ENCODE measurements at places on chromosomes 4 and X.
A peak's percentile ranks its signal among the peaks of the same experiment; 100 is the strongest.

GRCh38 chr4:2303686-2304320 is 41.9 kb upstream of the MXD4 start:
- no peak for DNase-seq

DNA sequence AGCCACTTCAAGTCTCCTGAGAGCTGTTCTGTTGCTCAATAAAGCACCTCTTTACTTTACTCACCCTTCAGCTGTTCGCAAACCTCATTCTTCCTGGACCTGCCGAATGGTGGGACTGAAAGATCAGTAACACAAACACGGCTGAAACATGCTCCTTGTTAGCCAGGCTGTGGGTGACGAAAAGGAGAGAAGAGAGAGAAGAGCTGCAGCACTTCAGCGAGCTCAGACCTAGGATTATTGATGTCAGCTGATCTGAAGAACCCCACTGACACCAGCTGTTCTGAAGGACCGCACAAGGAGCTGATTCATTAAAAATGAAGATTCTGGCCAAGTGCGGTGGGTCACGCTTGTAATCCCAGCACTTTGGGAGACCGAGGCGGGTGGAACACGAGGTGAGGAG is 2020.0 kb upstream of the ADGRL3 start:
- no peak for DNase-seq

- DNase-seq = peak; percentile 19
Measured at GRCh38 chrX:9379697-9380551, 84.9 kb upstream of the TBL1X start.

GRCh38 chr4:78644744-78645330 is 93.3 kb downstream of the ANXA3 start:
- no peak for DNase-seq

DNA sequence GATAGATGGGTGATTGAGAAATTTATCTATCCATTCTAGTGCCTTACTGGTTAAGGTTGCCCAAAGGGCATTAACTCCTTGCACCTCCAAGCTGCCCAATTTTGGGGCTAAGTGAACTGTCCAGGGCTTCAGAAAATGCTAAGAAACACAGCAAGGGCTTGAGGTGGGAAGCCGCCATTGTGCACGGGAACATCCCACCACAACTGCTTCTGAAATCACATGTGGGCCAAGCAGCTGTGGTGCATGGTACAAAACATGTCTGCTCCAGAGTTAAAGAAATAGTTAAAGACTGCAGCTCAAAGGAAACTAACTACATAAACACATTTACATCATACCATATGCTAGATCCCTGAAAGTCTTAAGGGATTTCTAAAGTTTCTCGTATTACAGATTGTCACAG is 144.3 kb upstream of the NDST3 start:
- DNase-seq = no peak

DNA sequence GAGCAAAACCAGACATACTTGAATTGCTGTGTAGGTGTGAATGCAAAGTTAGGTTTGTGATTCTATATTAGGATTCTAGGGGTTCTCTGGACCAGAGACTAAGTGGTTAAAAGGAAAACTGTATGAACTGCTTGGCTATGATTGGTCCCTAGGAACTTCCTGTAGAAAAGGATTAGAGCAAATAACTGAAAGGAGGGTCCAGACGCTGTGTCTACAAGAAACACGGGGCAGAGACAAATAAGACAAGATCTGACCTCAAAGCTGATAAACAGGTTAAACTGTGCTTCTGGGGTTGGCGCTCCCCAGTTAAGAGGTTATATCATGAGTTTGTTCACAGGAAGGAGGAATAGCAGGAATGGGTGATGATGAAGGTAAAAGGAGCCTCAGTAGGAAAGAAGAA is 183.6 kb downstream of the MGST2 start:
- DNase-seq = no peak

- no peak for DNase-seq
Measured at GRCh38 chrX:122567911-122568310, 616.2 kb upstream of the GRIA3 start.

DNA sequence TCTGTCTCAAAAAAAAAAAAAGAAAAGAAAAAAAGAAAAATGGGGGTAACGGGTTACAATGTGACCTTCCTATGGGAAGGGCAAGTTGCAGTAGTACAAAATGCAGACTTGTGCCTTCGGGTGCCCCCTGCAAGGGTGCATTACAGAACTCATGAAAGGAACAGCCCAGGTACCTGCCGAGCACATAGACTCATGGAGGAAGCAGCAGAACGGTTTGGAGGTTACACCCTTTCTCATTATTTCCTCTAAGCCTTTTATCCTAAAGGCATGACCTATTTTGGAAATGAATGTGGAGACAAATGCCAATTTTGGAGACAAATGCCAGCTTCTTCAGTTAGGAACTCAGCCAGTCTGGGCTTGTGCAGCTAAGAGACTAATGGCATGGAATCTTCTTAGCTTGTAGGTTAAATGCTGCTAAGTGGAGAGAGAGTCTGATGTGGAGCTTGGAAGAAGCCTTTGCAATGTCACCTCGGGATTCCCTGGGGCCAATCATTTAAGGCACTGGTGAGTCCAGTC is 44.1 kb upstream of the PRKX start:
- no peak for DNase-seq

GRCh38 chr4:108371282-108371681 is 202.6 kb upstream of the LEF1 start:
- no peak for DNase-seq

DNA sequence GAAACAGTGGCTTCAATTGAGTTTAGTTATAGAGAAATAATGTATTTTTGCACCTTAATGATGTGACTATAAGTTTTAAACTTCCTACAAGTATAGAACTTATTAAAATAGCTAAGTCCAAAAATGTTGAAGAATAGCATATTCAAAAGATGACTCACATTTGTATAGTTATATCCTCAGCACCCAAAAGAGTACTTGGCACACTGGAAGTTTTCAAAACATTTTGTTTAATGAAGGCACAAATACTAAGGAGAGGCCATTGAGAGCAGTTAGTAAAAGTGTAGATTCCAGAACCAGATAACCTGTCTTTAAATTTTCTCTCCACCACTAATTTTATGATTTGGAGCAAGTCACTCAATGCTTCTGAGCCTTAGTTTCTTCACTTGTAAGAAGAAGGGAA is 226.9 kb upstream of the MID1 start:
- no peak for DNase-seq

DNA sequence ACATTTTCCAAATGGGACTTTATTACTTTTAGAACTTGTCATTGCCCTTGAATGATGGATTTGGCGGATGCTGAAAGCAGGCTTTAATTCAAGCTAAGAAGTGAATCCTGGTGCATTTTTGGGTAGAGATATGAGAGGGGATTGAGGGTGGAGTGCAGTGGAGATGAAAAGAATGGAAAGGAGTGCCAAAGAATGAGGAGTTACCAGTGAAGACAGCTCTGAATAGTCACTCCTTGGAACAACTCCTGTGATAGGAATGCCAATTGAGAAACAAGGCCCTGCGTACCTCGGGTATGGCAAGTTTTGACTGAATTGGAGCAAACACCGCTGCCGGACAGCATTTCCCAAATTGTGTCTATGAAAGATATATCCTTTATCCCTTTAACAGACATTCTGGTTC is 36.5 kb upstream of the ETNPPL start:
- no peak for DNase-seq

GRCh38 chrX:131083510-131084142 is 25.5 kb downstream of the ARHGAP36 start:
- DNase-seq = no peak
